ENCODE measurements at places on chromosomes 5 and 9.

- DNase-seq: no peak
Measured at GRCh38 chr9:19681846-19682245, 107.0 kb downstream of the SLC24A2 start.

- DNase-seq: no peak
Measured at GRCh38 chr5:59661954-59662615, 231.4 kb downstream of the PDE4D start.

DNA sequence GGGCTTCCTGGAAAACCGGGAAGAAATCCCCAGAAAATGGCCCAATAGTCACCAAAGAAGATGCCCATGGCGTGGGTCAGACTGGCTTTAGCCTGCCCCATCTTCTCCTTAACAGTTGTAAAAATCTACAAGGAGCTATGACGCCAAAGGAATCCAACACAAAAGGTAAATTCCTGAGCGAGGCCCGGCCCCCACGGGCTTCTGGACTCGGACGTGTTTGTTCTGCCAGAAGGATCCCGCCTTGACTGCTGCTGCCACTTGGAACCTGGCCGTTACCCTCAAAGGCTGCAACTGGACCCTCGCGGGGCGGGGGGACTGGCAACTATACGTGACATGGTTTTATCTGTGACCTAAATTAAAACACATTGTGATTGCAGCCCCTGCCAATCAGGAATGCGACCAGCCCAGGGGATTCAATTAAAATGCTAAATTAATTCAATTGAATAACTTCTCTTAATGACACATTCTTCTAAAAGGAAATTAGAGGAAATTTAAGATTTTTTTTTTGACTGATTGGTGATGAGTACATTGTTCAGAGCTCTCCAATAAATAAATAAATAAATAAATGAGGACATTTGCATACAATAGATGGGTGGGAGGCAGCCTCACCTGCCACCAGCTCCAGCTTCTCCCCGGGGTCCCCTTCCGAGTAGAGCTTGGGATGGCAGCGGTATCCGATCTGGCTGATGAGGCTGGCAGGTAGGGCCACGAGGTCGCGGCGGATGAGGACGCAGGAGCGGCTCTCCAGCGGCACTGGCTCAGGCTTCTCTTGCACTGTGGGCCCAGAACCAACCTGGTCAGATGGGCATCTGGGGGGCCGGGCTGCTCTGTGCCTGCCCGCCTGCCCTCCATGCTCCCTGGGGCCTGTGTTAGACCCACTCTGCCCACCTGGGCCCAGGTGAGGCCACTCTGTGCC, 54.7 kb upstream of the UBAC1 start:
- no peak for DNase-seq

- no peak for DNase-seq
Measured at GRCh38 chr5:135635451-135635850, 56.7 kb upstream of the CXCL14 start.

- DNase-seq: no peak
Measured at GRCh38 chr5:103569313-103570060, 6.9 kb upstream of the NUDT12 start.

- no peak for DNase-seq
Measured at GRCh38 chr5:54947187-54947586, 38.2 kb downstream of the ESM1 start.

DNA sequence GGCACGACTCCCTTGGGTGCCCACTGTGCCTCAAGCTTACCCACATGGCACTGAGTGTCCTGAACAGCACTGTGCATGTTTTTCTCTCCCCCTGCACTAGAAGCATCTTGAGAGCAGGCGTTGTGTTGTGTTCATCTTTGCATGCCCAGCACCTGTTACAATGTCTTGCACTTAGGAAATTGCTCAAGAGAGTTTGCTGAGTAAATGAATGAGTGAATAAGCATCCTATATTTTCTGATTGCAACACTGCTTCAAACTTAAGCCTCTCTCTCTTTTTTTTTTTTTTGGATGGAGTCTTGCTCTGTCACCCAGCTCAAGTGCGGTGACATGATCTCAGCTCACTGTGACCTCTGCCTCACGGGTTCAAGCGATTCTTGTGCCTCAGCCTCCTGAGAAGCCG, 94.5 kb downstream of the LMNB1 start:
- DNase-seq: no peak

- DNase-seq: no peak
Measured at GRCh38 chr5:146450002-146450401, 2.9 kb downstream of the TCERG1 start.

- DNase-seq: no peak
Measured at GRCh38 chr5:123182072-123182471, 93.0 kb downstream of the PRDM6 start.

DNA sequence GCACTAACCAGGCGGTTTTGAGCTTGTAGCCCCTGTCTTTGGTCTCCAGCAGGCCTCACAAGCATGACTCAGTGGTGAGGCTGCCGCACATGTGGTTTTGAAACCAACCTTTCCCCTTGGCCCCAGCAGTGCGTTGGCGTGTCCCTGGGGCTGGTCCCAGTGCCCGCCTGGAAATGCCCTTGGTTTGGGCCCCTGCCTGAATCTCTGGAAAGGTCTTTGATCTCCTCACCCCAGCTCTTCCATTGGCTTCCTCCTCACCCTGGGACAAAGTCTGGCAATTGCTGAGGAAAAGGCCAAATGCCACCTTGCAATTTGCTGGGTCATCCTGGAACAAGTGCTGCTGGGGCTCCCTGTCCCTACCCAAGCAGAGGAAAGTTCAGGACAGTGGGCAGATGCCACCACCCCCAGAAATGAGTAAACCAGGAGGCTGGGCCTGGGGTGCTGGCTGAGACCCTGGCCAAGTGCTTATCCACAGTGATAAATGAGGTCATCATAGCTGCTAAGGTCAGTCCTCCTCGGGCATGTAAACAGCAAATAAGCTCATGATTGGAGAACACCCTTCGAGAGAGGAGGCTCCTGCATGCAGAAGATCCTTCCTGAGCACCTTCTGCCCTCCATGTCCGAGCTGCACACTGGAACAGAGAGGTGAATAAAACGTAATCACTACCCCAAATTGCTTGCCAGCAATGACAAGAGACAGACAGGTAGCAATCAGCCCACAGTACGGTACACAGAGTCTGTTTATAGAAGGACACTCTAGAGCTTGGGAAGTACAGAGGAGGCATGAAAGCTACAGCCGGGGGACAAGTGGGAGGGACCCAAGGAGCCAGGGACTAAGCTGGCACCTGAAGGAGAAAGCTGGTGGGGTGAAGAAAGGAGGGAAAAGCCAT, 98.9 kb upstream of the CPEB4 start:
- no peak for DNase-seq

All from stimulated activated CD4-positive, alpha-beta T cell treated with anti-CD3 and anti-CD28 coated beads, TNF-alpha, amount 100 ng/mL, for 1 hour (primary cell).